ENCODE measurements at places on chromosomes 13 and 19.

- H3K27ac ChIP-seq, result peak overlapping the region; percentile 97
- no peak for DNase-seq
- H3K4me3 ChIP-seq, result peak overlapping the region; percentile 96
- no peaks in the 10 kb centered on the region for H3K27me3 ChIP-seq
- peaks cover 22% of the 10 kb centered on the region for H3K36me3 ChIP-seq
Observed at GRCh38 chr19:17751912-17752273, 616 bp downstream of the FCHO1 start.

- no peak overlapping the region for H3K27ac ChIP-seq
- peaks cover 7% of the 10 kb centered on the region for H3K27me3 ChIP-seq
- H3K4me3 ChIP-seq, result no peak overlapping the region
- no peaks in the 10 kb centered on the region for H3K4me1 ChIP-seq
Observed at GRCh38 chr13:39451301-39451700, 151.7 kb downstream of the LHFPL6 start.

- peaks cover 72% of the 10 kb centered on the region for H3K4me1 ChIP-seq
- H3K4me3 ChIP-seq, result no peak overlapping the region
- DNase-seq, result no peak
Observed at GRCh38 chr13:73970421-73971055, 163.7 kb downstream of the KLF12 start.

GRCh38 chr13:26310470-26310869, 56.5 kb downstream of the CDK8 start:
- no peak overlapping the region for H3K4me3 ChIP-seq
- no peak for DNase-seq
- peaks cover 20% of the 10 kb centered on the region for H3K4me1 ChIP-seq
- H3K27me3 ChIP-seq, result no peaks in the 10 kb centered on the region

Measured in effector memory CD8-positive, alpha-beta T cell (primary cell).